Fibroblast of skin of abdomen (primary cell): ENCODE measurements at places on chromosomes 3 and 15.

DNA sequence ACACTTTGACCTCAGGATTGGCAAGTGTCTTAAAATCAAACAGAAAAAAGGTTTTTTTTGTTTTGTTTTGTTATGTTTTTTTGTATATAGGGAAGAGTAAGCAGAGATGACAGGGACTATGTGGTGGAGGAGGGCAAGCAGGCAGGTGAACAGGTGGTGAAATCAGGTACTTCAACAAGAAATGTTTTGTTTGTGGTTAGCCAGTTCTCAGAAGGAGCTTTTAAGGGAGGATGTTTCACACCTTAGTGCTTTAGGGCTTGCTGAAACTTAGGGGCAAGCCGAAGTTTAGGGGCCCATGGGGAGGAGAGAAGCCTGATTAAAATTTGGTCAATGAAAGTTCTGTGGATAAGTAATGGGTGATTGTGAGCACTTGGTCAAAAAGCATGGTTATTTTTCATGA, 370.7 kb upstream of the SLCO3A1 start:
- no peak for DNase-seq

DNA sequence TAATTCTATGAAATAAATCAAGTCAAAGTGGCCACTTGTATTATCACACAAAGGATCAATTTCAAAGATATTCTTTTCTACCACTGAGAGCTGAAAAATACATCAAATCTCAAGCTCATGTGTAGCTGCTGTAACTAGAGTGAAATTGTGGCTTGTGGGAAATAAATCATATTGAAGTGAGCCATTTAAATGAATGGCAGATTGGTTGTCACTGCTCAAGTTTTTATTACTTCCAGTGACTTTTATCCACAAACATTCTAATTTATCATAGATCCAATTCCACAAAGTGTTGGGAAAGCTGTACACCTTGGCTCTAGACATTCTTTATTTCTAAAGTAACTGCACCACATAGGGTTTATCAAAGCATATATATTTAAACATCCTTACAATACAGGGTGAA, 285.4 kb downstream of the CNTN3 start:
- no peak for DNase-seq

DNA sequence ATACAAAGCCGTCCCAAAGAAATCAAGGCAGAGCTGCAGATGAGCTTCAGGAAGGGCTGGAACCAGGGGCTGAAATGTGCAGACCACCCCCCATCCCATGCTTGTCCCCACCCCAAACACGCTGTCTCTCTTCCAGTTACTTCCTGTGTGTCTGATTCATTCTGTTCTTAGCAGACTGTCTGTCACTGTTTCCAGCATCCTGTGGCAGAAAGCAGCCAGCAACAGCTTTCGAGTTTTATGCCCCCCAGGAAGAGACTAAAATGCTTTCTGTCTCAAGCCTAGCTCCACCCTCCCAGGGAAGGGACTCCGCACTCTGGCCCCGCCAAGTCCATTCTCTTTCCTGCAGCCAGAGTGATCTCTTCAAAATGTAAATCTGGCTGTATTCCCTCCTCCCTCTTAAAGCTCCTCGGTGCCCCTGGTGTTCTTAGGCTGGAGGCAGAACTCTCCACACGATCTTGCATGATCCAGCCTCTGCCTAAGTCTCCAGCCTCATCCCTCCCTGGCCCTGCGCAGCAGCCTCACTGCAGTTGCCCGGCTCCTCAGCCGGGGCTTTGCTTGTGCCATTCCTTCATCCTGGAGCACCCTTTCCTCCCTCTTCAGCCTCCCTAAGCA, 41.5 kb downstream of the HRH1 start:
- peak; percentile 83 for DNase-seq

GRCh38 chr3:6448011-6448410, 412.9 kb upstream of the GRM7 start:
- DNase-seq: no peak

- DNase-seq: peak; percentile 30
Observed at GRCh38 chr3:104878395-104878794, 488.3 kb upstream of the ALCAM start.

DNA sequence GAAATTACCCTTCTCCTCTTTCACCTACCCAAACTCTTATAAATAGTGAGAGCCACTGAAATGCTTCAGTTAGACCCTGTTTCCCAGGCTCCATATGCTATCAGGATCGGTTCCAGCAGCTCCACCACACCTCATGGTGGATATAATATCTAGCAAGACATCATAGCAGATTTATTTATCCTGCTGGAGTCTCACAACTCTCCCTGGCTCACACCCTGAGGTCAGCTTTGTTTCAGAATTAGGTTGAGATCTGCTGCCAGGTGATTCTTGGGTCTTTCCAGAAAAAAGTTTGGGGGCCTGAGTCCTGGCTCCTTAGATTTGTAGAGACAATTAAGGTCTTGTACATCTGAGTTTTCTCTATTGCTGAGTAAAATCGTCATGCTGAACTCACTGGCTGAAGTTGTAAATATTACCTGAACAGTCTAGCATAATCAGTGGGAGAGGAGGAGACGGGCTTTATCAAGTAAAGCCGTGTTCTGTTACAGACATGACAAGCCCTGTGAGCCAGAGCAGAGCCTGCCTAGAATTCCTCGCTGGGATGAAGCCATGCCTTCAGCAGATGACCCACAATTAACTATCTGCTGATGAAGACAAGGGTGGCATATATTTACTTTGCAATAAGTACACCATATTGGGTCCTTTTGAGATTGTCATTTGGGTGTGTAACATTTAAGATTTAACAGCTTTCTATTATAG, 131.6 kb downstream of the STAC start:
- DNase-seq: peak; percentile 60

DNA sequence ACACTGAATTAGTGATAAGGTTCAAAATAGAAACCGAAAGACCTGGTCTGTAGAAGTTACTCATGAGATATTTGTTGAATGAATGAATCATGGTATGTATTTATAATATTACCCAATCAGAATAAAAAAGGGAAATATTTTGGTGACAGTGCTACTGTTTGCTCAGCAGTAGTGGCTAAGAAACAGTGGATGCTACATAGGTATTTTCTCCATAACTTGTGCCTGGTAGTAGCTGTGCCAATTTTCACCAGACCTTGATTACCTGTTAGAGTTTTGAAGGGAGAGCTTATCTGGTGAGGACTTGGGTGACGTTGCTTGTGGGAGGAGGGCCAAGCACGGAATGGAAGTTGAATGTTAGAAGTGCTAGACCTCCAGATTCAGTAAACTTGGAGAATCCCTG, 14.3 kb downstream of the LIMD1 start:
- peak; percentile 24 for DNase-seq

- no peak for DNase-seq
Observed at GRCh38 chr3:43817825-43818224, 127.1 kb downstream of the ABHD5 start.

DNA sequence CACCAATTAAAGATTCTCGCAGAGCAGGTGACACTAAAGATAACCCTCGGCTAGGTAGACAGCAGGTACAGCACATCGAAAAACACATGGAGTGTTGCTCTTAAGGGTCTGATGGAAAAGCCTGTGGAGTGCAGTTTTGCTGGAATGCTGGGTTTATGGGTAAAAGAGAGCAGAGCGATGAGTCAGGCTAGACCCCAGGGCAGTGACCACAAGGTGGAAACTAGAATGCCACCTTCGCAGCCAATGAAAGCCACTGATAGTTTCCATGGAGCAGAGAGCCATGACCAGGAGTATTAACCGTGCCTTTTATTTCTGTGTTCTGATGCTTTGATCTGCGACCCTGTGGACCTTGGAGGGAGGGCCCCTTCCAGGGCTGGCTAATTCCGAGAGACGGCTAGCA, 149.8 kb downstream of the GABRB3 start:
- DNase-seq: no peak

GRCh38 chr3:43870844-43871626, 180.3 kb downstream of the ABHD5 start:
- DNase-seq: no peak

- DNase-seq: no peak
Observed at GRCh38 chr3:109242187-109242523, 74.2 kb downstream of the DPPA2 start.

GRCh38 chr3:69240651-69241568, 118.5 kb upstream of the LMOD3 start:
- DNase-seq: no peak

- DNase-seq: peak; percentile 84
Observed at GRCh38 chr15:70867911-70868467, 14.0 kb upstream of the LARP6 start.

DNA sequence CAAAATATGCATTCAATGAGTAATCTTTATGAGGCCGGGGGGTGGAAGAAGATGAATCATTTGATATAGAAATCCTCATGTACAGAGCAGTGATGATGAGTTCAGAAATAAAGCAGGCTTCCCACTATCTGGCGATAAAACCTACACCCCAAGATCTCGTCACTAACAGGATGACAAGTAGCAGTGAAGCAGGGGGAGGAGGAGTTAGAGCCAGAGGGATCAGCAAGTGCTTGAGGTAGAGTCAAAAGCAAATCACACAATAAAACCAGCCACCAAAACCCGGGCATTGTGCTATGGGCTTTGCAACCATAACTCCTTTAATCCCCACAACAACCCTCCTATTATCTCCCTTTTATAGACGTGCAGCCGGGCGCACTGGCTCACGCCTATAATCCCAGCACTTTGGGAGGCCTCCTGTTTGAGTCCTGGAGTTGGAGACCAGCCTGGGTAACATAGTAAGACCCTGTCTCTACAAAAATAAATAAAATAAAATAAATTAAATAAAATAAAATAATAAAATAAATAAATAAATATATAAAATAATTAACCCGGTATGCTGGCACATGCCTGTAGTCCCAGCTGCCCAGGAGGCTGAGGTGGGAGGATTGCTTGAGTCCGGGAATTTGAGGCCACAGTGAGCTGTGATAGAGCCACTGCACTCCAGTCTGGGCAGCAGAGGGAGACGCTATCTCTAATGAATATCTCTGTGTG, 53.0 kb downstream of the STARD5 start:
- peak; percentile 79 for DNase-seq

- peak; percentile 49 for DNase-seq
Observed at GRCh38 chr3:151460228-151460627, 633 bp downstream of the IGSF10 start.

GRCh38 chr15:84878504-84878903, 6.0 kb upstream of the SLC28A1 start:
- DNase-seq: peak; percentile 38

GRCh38 chr3:149575961-149576564, 81.8 kb downstream of the WWTR1 start:
- DNase-seq: peak; percentile 98

GRCh38 chr3:20039765-20040547, at the start of gene KAT2B:
KAT2B (plus strand) TSS chr3:20040446; CDS start chr3:20040478, 32 bp downstream.
- peak; percentile 62 for DNase-seq

GRCh38 chr15:38440353-38441129, 13.4 kb upstream of the FAM98B start:
- peak; percentile 54 for DNase-seq

GRCh38 chr15:87724330-87724729, 532.2 kb downstream of the NTRK3 start:
- DNase-seq: no peak

DNA sequence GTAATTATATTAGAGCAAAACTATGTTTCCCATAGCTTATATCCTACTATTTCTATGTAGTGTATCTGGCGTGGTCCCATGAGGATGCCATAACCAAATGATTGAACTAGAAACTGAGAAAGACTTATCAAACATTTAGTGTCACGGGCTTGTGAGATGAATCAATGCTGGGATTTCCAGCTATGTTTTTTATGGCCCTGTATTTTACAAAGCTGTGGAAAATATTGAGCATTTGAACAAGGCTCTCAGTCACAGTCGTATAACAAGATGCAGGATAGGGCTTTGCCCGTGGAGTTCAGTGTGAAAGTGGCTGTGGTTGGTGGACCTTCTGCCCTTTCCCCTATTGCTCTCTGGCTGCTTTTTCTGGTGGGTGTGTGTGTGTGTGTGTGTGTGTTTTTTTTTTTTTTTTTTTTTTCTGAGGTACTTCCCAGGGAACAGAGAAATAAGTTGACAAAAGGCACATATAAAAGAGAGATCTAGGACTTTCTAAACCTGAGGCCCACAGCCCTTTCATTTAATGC, 60.7 kb downstream of the CACNA1D start:
- DNase-seq: no peak

DNA sequence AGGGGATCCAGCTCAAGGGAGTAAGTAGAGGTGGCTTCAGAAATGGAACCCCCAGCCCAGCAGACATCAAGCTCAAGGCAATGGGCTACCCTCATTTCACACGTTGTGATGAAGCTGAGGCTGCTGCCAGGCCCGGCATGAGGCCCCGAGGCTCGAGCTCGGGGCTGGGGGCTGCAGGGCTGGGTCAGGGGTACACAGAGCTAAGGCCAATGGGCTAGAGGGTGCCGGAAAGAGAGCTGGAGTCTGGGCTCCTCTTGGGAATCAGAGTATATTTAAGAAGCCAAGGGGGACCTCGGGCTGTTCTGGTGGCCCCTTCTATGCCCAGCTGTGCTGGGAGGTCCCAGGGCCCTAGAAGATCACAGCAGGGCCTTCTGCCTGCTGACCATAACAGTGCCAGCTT, 7.4 kb downstream of the PRSS50 start:
- no peak for DNase-seq
